Left kidney (tissue), 8 donors: ENCODE measurements at places on chromosomes 3 and 15.
A peak's percentile ranks its signal among the peaks of the same experiment; 100 is the strongest.

- DNase-seq, result no peak
These were observed 17.0 kb downstream of the XXYLT1 start for GRCh38 chr3:195253923-195254432.

GRCh38 chr15:23069496-23070166 is 30.3 kb upstream of the TUBGCP5 start:
- no peak for DNase-seq

- no peak for DNase-seq
These were observed 15.3 kb downstream of the DNAJC13 start for GRCh38 chr3:132432639-132433038.

GRCh38 chr3:155252021-155252420 is 41.5 kb downstream of the STRIT1 start:
- no peak for DNase-seq

DNA sequence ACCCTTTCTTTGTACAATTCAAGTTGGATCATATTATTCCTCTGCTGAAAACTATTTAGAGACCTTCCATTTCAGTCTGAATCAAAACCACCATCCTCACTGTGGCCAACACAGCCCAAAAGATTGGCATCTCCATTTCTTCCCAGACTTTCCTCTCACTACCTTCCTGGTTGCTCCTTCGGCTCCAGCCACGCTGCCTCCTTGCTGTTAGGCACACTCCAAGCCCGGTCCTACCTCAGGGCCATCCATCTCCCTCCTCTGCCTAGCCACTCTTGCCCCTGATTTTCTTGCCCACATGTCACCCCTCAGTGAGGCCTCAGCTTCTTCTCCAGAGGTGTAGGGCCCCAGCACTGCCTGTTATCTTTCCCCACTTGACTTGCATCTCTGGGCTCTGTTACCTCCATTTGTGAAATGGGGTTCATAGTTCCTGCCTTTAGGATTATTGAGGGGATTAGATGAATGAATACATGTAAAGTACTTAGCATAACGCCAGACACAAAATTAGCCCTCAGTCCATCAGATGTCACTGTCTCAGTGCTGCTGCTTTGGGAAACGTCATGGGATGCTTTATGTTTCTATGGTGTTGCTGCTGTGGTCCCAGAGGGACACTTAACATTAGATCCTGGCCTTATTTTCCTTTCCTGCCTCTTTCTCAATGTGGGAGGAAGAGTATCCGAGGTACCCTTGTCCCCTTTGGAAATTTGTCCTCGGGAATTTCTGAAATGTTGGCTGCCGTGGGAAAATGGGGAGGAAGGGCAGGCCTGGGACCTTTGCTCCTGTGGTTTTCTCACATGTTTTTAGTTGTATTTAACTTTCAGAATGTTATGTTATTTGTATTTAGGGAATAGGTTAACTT is 31.3 kb downstream of the SNRK start:
- DNase-seq, result peak; percentile 26

- DNase-seq, result peak; percentile 33
These were observed 193.9 kb upstream of the TPM1 start for GRCh38 chr15:62848632-62849050.

DNA sequence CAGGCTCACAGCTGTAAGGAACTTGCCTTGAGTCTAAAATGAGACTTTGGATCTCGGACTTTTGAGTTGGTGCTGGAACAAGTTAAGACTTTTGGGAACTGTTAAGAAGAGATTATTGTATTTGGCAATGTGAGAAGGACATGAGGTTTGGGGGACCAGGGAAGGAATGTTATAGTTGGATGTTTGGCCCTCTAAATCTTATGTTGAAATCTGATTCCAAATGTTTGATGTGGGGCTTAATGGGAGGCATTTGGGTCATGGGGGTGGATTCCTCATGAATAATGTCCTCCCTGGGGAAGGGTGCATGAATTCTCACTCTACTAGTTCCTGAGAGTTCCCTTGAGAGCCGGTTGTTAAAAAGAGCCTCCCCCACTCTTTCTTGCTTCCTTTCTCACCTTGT is 18.5 kb upstream of the CHCHD6 start:
- no peak for DNase-seq

- peak; percentile 54 for DNase-seq
These were observed 757 bp upstream of the DIPK2A start for GRCh38 chr3:143970773-143971358.

- no peak for DNase-seq
These were observed 43.7 kb downstream of the ANKRD28 start for GRCh38 chr3:15754047-15754446.

DNA sequence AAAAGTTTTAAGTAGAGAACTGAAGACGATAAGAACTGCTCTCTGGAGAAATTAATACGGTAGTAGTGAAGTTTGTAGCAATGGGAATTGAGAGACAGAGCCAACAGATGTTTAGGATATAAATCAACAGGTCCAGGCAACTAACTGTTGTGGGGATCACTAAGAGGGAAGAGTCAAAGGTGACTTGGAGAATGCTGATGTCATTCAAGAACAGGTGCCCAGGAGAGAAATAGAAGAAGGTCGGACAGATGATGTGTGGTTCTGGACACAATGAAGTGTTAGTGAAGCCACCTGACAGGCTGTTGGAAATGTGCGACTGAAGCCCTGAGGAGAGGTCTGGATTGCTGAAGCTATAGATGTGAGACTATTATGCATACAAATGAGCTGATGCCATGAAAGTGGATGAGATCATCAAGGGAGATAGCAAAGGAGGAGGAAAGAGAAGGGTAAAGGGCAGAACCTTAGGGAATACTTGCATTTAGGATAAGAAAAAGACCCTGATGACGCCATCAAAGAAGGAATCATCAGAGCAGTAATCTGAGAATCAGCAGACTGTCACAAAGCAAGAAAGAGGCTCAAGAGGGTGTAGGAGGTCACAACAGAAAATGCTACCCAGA is 183.7 kb downstream of the FRMD5 start:
- no peak for DNase-seq

- no peak for DNase-seq
These were observed 103.5 kb downstream of the TBC1D2B start for GRCh38 chr15:77974098-77974414.

DNA sequence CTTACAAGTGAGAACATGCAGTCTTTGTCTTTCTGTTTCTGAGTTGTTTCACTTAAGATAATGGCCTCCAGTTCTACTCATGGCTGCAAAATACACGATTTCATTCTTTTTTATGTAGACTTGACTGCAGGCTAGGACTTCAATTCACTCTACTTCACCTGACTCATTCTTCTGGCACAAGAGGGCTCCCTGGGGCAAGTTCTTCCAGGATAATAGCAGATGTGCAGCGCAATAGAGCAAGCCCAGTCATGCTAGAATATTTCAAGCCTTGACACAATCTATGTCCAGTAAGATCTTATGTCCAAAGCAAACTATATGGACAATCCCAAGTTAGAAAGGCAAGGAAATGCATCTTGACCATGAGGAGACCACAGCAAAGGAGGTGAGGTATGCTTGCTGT is 211.7 kb upstream of the GADL1 start:
- no peak for DNase-seq

DNA sequence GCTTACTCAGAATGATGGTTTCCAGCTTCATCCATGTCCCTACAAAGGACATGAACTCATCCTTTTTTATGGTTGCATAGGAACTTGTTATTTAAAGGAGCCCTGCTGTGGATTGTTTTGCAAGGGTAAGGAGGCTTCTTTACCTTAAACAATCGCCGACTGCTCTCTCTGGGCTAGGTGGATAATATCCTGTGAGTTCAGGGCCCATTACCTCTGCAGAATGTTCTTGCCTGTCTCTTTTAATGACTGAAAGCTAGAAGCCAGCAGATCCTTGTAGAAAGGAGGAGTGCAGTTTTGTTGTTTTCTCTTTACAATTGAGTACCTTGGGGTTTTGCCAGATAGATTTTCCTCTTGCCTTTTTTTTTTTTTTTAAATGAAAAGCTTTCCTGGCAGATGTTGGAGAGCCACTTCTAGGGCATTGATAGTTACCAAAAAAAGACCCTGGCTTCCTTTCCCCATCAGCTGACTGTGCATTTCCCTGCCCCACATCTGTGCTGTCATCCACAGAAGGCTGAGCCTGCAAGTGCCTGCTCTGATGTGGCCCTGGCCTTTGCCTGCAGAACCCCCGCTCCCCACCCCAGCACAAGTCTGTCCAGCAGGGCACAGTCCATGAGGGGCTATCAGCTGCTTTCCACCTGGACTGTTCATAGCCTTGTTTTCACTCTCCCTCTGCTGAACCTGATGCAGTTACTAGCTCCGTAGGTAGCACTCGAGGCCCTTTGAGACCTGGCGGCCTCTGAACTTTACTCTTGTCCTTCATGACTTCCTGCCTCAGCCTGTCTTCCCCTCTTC is 113.1 kb downstream of the CHCHD6 start:
- DNase-seq, result peak; percentile 43

GRCh38 chr15:73335026-73335425 is 33.7 kb downstream of the HCN4 start:
- no peak for DNase-seq

- DNase-seq, result no peak
These were observed at the start of gene DLL4 for GRCh38 chr15:40928821-40929659. Gene DLL4, plus strand, starts transcription at chr15:40929340. Its CDS starts 329 bp downstream, at chr15:40929669.

DNA sequence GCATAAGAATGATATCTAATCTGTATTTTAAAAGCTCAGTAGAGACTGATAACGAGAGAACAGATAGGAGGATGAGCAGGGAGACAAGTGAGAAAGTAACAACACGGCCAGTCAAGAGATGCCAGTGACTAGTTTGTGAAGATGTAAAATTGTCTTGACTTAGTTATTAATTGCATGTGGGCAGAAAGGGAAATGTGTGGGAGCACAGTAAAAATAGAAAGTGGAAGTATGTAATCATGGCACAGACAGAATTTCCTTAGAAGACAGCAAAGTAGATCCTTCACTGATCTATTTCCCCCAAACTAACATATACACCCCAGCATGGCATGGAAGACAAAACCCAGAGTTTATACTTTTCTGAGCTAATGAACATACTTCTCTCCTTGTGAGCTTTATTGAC is 344.5 kb downstream of the FGF12 start:
- DNase-seq, result no peak

DNA sequence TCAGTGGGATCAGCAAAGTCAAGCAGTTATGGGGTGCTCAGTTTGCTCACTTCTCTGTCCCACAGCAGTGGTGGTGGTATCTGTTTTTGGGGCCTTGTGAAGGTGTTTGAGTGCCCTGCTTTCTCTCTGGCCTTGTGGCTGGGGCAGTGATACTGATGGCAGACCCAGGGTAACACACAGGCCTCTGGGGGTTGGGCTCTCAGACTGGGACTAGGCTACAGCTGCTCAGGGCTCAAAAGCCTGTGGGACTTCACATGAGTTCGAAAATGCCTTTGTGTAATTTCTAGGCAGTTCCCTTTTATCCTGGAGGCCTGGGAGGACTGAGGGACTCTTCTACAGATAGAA is 75.3 kb downstream of the STXBP5L start:
- DNase-seq, result no peak

- peak; percentile 76 for DNase-seq
These were observed 228.2 kb downstream of the TCF12 start for GRCh38 chr15:57146506-57147201.

GRCh38 chr15:43253431-43254403 is 13.0 kb downstream of the TGM5 start:
- DNase-seq, result no peak

- no peak for DNase-seq
These were observed 23.2 kb downstream of the ALDH1L1 start for GRCh38 chr3:126157083-126157768.

- no peak for DNase-seq
These were observed 4.8 kb downstream of the MORC1 start for GRCh38 chr3:109112946-109113760.

GRCh38 chr3:180117381-180118163 is 80.8 kb upstream of the PEX5L start:
- no peak for DNase-seq

DNA sequence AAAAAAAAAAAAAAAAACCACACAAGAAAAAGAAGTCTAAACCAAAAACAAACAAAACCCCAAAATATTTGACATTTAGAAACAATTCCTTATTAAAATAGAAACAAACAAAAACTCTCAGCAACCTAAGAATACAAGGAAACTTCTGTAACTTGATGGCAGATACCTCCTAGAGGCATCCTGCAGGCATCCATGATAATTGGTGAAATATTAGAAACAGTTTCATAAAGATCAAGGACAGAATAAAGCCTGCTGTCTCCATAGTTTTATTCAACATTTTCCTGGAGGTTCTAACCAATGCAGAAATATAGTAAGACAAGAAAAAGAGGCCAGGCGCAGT is 63.0 kb upstream of the TRPM1 start:
- no peak for DNase-seq

DNA sequence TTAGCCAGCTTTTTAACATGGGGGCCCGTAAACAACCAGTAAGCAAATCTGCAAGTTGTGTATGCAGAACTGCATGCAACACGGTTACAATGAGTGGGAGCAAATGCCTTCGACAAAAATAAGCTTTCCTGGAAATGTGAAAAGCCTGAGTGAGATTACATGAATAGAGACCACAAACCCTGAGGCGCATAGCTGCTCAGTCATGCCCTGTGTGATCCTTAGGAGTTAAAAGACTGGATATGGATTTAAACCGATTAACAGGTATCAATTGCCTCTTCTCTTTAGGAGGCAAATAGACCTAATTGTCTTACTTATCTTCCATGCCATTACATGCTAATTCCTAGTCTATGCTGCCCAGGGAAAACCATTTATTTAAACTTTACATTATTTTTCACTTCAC is 810.3 kb downstream of the ROBO1 start:
- no peak for DNase-seq

DNA sequence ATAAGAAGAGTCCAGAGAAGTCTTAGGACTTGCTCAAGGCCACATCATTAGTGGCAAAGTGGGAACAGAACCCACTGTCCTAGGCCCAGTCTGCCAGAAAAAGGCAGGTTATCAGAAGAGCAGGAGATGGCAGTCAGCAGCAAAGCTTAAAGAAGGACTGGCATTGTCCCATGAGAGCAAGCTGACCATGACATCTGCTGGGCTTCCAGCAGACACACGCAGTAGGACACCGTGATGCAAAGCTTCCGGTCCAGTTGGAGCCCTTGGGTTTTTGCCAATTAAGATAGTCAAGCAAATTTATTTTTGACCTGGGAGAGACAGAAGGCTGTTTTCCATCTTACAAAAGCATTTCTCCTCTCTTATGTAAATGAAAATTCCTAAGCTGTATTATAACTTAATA is 42.1 kb downstream of the ZBTB38 start:
- DNase-seq, result no peak

DNA sequence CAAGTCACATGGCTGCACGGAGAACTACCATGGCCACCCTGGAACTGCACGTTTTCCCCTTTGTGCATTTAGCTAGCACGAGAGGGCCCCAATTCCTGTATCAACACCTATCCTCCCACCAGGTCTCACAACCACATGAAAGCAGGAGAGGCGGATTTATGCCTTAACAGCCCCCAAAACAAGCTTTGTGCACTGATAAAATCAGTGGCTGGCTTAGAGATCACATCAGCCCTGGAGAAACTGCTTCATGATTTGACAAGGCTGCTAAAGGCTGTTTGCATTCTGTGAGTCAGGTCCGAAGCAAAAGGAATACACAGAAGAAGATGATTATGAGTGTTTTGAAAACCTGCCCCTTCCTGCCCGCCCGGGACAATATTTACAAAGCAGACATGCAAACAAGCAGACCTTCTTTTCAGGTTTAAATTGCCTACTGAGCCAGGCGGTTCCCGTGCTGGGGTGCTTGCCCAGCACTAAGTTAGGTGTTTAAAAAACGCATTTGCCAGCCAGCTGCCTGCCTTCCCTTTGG is 25.9 kb downstream of the CEMIP start:
- no peak for DNase-seq

- DNase-seq, result no peak
These were observed 299.1 kb upstream of the TRIM42 start for GRCh38 chr3:140378571-140379340.

GRCh38 chr3:94686208-94686607 is 623.3 kb downstream of the NSUN3 start:
- DNase-seq, result no peak

- peak; percentile 79 for DNase-seq
These were observed 89.7 kb downstream of the LIPC start for GRCh38 chr15:58521293-58521991.
